NCI-H1436 (cell line): ENCODE measurements at places on chromosomes 5 and 9.
A peak's percentile ranks its signal among the peaks of the same experiment; 100 is the strongest.

GRCh38 chr5:146112476-146112875, 7.1 kb upstream of the PLAC8L1 start:
- DNase-seq: no peak

GRCh38 chr9:14466429-14466818, 152.5 kb upstream of the NFIB start:
- no peak for DNase-seq

DNA sequence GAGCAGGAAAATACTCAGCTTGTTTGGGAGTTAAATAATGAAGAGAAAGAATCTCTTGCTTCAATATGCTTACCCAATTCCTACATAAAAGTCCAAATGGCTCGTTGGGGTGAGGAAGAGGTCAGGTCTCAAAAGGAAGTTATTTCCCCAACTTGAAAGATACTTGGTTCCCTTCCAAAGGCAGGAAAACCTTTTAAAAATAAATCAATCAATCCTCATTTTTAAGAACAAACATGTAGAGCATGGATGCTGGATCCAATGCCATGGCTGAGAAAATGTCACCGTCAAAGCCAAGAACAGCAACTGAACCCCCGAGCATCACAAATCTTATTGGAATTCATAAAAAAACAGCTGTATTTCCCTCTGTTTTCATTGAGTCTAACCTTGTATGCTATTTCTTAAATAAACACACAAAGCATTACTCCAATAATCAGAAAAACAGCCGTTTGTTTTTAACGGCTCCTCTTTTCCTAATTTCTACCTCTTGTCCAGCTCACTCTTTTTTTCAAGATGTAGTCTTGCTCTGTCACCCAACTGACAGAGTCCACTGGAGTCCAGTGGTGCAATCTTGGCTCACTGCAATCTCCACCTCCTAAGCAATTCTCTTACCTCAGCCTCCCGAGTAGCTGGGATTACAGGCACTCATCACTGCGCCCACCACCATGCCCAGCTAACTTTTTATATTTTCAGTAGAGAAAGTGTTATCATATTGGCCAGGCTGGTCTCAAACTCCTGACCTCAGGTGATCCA, 140.7 kb downstream of the GNA14 start:
- no peak for DNase-seq

GRCh38 chr5:119366540-119366881, 10.7 kb downstream of the TNFAIP8 start:
- DNase-seq: no peak

GRCh38 chr5:111070272-111071134, 1.0 kb upstream of the TSLP start:
- DNase-seq: no peak

GRCh38 chr9:128253140-128253990, 22.4 kb downstream of the GOLGA2 start:
- no peak for DNase-seq

DNA sequence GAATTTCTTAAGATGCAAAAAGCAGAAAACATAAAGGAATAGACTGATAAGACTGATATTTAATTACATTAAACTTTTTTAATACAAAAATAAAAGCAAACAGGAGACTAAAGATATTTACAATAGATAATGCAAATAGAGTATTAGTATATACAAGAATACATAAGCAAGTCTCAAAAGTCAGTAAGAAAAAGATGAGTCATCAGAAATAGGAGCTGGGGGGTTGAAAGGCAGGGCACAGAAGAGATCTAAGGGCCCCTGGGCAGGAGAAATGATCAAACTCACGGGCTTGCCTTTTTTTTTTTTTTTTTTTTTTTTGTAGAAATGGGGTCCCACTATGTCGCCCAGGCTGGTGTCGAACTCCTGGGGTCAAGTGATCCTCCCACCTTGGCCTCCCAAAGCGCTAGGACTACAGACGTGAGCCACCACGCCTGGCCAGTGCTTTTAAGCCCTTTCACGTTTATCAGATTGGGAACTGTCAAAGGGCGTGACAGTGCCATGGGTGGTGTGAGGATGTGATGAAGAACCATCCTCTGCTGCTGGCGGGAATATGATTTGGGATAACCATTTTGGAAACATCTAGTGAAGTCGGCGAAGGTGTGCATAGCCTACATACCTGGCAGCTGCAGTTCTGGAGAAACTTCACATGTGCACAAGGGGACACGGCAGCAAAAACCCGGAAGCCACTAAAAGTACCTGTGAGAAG, 126.1 kb downstream of the CACNA1B start:
- DNase-seq: no peak

GRCh38 chr9:131727795-131728545, 11.9 kb downstream of the RAPGEF1 start:
- no peak for DNase-seq

DNA sequence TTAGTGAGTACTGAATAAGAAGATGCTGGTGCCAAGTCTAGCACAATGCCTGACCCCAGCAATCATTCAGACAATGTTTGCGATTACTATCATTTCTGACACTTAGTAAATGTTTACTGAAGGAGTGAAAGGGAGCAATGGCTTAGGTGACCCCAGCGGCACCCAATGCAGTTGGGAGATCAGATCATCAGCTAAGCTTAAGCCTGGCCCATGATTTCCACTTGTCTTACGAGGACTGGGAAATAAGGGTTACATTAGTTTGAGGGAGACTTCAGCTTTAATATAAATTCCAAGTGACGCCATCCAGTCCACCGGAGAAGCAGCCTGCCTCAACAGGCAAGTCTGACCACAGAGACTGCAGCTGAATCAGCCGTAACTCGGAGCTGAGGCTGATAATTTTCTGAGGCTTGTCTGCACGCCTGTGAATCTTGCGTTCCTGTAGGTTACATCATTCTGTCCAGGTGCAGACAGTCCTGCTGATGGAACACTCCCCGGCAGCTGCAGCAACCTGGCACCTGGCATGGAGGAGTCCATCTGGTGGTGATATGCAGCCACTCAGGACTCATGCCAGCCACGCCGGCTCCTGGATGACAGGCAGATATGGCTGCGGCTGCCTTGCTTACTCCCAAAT, 34.9 kb upstream of the FGF1 start:
- peak; percentile 29 for DNase-seq
